NCI-H1105 (cell line): ENCODE measurements at places on chromosomes 1 and 21.
A peak's percentile ranks its signal among the peaks of the same experiment; 100 is the strongest.

DNA sequence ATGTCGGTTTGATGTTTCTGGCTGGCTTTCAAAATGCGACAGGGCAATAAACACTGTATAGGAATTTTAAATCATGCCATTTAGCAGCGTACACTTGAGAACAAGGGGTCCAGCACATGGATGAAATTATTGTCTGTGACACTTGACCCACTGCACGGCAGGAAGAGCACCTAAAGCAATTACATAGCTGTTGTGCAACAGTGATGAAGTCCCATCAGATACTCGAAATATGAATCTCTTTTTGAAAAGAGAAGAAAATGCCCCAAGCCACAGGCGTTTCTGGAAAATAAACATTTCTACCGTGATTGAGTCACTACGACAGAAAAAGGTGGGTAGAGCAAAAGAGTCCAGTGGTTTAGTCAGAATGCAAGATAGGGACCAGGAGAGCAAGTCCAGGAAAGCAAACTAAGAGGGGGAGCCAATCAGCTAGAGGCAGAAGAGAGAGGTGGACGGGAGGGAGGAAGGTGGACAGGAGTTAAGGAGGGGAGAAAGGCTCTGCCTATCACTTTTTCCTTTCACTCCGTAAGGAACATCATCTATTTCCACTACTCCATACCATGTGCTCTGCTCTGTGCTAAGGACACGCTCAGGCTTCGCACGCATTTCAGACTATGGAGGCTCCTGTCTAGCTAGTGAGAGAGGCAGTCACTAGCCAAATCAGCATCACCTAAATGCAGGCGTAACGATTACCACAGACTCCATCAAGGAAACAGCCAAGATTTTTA lies 6.4 kb downstream of the DSCAM start:
- DNase-seq: peak; percentile 21

- DNase-seq: no peak
Observed at GRCh38 chr1:111162488-111162880, 22.5 kb downstream of the CEPT1 start.

DNA sequence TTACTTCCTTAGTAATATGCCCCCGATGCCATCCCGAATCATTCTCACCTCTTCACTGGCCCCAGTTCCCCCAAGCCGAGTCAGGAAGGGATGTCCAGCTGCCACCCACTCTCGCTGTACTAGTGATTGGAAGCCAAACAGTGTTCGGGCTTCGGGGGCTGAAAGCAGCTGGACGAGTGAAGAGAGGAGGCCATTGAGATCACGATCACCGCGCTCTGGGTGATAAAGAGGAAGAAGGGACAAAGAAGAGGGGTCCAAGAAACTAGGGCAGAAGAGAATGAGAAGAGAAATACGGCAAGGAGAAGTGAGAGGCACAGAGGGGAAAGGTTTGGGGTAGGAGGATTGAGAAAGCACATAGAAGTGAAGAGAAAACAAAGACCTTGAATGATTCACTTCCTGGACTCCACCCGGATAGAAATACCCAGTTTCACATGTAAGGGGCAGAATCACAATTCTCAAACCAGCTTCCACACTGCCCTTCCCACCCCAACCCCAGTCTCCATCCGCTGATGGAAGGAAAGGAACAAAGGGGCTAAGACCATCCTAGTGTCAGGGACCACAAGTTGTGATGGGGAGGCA lies 3.7 kb upstream of the SF3B4 start:
- no peak for DNase-seq

DNA sequence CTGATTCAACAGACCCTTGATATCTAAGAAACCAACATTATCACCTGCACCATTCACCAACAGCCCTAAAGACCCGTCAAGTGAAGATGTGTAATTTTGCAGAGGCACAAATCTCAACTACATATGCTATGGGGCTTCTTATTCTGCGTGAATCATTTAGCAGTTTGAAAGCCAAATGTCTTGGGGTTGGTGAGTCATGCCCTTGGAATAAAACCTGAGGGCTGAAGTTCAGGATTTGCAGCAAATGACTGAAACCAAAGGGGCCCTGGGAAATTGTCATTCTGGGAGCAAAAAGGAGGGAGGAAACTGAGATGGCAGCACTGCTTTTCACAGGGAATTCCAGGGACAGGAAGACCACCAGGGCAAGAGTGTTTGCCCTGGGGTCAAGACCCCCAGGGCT lies 79.2 kb upstream of the TNR start:
- no peak for DNase-seq

GRCh38 chr1:109252893-109253802 lies 3.8 kb downstream of the CELSR2 start:
- DNase-seq: no peak

DNA sequence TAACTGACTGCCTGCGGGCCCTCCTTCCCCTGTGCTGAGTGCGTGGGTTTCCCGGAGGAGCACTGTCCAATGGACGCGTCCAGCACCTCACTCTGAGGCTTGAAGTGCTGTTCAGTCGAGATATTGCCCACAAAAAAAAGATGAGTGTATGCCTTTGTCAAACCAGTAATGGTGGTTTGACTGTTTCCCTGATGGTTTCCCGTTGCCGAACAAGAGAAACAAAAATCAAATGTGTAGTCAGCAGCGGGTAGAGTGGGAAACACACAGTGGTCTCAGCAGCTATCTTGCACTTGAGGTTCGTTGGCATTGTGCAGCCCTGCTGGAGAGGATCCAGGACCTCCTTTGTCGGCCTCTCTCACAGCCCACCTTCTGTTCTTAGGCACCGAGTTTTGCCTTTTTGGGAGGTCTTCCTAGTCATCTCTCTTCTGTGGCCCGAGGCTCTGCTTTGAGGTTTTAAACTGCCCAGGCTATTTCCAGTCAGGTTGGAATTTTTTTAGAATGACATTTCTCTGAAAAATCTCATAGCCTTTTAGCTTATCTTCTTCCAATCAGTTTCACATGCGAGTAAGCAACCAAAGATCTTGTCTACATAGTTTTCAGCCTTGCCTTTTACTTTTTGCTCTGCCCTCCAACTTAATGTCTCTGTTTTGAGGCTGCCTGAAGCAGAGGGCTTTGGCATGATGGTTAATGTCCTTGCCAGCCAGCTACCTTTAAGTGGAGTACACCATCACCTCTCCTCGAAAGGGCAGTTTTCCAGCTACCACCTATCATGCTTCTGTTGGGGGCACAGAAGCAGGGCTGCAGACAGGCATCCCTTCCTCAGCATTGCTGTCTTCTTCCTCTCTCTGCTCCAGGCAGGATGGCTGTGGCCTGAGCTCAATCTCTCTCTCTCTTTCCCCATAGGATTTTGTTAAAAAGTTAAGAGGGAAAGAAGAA lies 132.3 kb downstream of the URB2 start:
- no peak for DNase-seq

DNA sequence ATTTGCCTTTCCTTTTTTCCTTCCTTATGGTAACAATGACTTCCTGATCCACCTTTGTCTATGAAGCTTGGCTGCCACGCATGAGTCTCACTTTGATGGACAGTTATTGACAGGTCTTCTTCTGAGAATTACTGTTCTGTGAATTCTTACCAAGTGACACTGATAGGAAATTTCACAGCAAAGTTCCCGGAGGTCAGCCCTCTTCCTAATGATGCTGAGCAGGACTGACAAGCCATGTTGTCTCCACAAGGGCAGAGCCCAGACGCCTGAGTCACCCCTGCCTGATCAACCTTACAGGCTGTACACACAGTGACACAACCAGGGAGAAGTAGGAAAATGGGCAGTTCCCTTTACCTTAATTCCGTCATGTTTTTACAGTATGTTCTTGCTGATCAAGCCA lies 44.2 kb downstream of the ZC3H11B start:
- no peak for DNase-seq

- DNase-seq: no peak
Observed at GRCh38 chr1:225768662-225769426, 8.8 kb upstream of the SRP9 start.

- no peak for DNase-seq
Observed at GRCh38 chr1:33372677-33373076, 51.8 kb upstream of the A3GALT2 start.

DNA sequence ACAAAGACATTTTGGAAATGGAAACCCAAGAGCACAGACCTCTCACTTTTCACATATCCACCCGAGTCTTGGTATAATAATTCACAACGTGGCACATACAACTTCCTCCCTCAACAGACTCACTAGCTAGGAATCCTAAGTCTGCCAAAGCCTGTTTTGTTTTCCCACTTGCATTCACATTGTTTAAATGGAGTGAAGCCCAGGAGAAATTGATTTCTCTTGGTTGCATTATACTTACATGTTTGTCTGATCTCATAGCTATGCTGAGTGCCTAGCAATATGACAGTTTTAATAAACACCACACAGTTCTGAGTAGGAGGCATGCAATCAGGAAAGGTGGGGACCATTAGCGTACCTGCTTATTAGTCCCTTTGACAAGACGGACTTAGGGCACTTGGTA lies 348.6 kb upstream of the ADGRL4 start:
- no peak for DNase-seq

GRCh38 chr1:110111081-110111480 lies 1.2 kb upstream of the UBL4B start:
- DNase-seq: no peak

GRCh38 chr1:42173961-42174735 lies 9.6 kb upstream of the GUCA2A start:
- DNase-seq: no peak

DNA sequence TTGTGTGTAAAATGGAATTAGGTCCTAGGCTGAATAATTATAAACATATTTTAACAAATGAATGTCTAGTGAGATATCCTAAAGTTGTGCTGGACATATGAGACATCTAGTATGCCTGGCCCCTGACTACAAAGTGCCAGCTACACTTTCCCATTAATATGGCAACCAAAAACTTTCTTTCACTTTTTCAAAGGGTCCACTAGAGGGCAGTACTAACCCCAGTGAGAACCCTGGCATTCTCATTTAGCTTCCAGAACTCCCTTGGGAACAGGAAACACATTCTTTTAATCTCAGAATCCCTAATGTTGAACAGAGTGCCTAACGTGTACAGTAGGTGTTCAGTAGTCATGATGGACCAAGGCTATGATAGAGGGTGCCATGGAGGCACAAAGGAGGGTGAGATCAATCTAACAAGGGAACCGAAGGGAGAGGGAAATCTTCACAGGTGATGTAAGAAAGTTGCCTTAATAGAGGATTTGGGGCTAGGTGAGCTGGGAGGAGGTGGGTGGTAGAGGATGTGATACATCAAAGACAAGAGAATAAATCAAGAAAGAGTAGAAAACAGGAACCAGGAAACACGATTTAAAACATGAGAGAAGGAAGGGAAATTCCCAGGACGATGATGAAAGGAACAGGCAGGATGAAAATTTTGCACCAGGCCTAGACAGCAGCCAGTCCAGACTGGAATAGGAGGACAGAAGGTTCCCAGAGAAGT lies 41.6 kb downstream of the NSL1 start:
- peak; percentile 48 for DNase-seq
